ENCODE measurements at places on chromosomes 5 and 9.

GRCh38 chr9:37700131-37700530, 49.4 kb downstream of the FRMPD1 start:
- DNase-seq, result no peak

DNA sequence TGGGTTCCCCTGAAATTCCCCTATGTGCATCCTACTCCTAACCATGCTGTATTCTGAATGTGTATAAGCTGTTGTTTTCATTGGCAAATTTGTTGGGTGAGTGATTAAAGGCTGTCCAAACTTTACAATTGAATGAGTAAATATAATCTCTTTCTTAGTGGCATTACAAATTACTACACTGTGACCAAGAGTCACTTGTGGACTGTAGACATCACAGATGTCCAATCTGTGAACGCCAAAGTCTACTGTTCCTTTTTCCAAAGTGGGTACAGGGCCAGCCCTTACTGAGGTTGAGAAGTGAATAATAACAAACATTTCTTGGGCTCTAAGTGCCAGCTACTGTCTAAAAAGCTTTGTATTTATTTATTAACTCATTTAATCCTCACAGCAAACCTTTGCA, 29.7 kb downstream of the MTMR12 start:
- no peak for DNase-seq

GRCh38 chr5:93039888-93040287, 541.1 kb downstream of the NR2F1-AS1 start:
- no peak for DNase-seq

GRCh38 chr5:96198356-96199058, 234.5 kb downstream of the PCSK1 start:
- DNase-seq, result no peak

GRCh38 chr5:138702166-138703077, 50.8 kb upstream of the CTNNA1 start:
- no peak for DNase-seq

DNA sequence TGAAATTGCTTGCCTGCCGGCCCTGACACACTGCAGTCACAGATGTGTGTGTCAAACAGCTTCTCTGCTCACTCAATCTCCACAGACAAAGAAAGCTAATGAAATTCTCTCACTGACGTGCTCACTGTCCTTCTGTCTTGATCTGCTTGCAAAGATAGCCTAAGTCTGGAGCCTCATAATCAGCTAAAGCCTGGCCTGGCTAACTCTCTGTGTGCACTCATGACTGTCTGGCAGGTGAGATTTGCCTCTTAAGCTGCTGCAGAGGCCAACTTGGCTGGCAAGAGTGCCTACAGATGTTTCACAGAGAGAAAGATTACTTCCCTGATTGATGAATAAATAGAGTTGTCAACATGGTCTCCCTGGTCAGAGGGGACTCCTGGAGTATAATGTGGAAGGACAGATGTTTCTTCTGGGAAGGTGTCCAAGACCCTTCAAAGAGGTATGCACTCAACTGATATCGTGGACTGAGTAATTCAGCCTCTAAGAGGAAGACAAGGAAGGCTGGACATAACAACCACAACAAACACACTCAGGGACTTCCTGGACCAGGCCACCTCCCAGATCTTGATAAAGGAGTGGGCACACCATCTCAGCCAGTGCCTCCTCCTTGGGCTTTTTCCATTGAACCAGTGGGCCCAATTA, 362.0 kb downstream of the SPOCK1 start:
- DNase-seq, result no peak

GRCh38 chr5:8695902-8696845, 827.2 kb downstream of the MTRR start:
- DNase-seq, result no peak

DNA sequence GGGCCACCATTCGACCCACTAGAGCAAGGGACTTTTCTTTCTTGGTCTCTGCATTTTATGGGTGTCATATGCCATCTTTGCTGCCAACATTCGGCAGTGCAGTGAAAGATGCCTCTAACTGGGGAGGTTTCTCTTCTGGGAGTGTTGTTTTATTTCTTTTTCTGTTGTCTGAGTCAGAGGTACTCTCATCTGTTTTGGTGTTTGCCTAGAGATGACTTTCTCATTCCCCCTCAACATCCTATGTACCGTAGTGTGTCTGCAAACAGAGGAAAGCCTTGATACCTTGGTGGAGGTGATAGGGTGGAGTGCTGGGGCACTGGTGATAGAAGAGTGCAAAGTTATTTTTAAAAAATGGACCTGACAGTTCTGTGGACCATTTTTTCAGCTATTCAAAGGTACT, 182.1 kb downstream of the ARHGAP26 start:
- DNase-seq, result no peak

DNA sequence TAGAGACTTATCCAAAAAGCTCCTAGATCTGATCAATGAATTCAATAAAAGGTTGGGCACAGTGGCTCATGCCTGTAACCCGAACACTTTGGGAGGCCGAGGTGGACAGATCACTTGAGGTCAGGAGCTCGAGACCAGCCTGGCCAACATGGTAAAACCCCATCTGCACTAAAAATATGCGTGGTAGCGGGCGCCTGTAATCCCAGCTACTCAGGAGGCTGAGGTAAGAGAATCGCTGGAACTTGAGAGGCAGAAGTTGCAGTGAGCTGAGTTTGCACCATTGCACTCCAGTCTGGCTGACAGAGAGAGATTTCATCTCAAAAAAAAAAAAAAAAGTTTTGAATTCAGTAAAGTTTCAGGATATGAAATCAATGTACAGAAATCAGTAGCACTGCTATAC, 20.0 kb downstream of the DCTN4 start:
- no peak for DNase-seq

DNA sequence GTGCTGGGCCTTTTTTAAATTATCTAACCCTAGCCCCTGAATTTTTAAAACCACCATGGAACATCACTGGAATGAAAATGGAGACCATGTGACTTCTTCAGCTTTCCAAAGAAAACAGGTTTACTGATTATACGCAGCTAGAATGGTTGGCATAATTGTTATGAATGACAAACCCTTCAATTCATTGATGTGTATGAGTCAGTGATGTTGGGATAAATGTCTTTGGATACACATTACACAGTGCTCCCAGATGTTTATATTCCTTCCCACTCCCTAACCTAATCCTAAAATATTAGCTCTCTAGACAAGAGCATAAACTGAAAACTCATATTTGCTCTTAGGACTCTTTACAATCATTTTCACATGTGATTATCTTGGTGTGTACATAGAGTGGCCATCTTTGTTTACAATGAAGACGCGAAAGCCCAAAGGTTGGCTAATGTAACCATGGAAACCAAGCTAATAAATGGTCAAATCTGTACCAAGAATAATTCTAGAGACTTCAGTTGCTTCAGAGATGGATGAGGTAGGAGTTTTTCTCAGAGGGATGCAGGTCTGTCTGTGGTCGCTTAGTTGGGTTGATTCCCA, 131.2 kb upstream of the HMHB1 start:
- no peak for DNase-seq

GRCh38 chr9:91412941-91413340, 10.7 kb downstream of the NFIL3 start:
- DNase-seq, result no peak

- DNase-seq, result no peak
Measured at GRCh38 chr5:2399804-2400203, 351.7 kb downstream of the IRX2 start.

GRCh38 chr9:107018861-107019545, 156.0 kb downstream of the ZNF462 start:
- DNase-seq, result no peak

- no peak for DNase-seq
Measured at GRCh38 chr5:157584628-157585027, 9.1 kb upstream of the ADAM19 start.

DNA sequence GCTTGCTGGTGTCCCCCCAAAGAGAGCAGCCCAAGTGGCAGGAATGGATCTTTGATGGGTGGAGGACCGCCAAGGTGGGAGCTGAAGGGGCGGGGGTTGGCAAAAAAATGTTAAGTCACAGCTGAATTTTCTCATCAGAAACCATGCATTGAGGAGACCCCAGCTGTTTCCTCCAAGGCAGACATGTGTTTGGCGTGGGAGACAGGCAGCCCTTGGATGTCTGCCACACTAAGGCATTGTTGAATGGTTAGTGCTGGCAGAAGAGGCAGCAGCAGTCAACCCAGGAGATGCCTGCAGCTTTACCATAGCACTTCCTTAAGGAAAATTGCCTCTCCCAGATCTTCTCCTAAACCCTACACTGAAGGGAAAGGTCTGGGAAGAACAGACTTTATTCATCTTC, 394.9 kb upstream of the CD180 start:
- no peak for DNase-seq

DNA sequence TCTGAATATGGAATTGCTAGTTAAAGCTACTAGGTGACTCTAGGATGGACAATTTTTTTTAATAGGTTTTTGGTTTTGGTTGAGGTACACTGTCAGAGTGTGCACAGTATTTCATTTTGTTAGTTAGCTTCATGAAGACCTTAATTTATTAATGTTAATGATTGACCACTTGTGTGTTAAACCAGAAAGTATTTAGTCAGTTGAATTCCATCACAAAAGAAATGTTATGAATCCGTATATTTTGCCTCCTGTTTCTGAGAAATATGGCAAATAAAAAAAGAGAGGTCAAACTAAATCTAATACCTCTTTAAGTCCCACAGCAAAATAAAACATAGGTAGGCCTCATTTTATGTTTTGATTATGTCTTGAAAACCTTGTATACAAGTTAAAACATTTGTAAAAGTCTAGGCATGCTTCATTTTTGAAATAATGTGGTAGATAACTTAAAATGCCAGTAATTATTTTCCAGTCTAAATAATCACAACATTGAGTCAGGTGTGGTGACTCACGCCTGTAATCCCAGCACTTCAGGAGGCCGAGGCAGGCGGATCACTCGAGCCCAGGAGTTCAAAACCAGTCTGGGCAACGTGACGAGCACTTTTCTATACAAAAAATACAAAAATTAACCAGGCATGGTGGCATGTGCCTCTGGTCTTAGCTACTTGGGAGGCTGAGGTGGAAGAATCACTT, 50.8 kb downstream of the ITGA1 start:
- DNase-seq, result no peak

GRCh38 chr9:107750741-107751566, 261.4 kb upstream of the KLF4 start:
- DNase-seq, result no peak

GRCh38 chr9:80605129-80605528, 1033.4 kb downstream of the TLE4 start:
- no peak for DNase-seq

- no peak for DNase-seq
Measured at GRCh38 chr5:140106805-140107311, 7.1 kb upstream of the PURA start.

DNA sequence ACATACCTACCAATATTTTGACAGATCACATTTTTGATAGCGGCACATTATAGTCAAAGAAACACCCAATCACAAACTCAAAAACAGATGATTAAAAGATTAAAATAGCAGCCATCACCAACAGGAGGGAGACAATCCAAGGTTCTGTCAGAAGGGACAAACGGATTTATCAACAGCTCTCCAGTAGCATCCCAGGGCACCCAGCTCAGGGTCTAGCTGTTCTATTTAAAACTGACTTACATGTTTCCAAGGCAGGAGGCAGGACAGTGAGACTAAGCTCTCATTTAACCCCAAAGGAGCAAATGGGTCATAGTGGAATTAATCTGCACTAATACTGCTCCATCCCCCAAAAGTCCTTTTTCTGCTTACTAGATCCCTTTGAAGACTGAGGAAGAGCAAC, 3.2 kb downstream of the AGTPBP1 start:
- DNase-seq, result no peak

DNA sequence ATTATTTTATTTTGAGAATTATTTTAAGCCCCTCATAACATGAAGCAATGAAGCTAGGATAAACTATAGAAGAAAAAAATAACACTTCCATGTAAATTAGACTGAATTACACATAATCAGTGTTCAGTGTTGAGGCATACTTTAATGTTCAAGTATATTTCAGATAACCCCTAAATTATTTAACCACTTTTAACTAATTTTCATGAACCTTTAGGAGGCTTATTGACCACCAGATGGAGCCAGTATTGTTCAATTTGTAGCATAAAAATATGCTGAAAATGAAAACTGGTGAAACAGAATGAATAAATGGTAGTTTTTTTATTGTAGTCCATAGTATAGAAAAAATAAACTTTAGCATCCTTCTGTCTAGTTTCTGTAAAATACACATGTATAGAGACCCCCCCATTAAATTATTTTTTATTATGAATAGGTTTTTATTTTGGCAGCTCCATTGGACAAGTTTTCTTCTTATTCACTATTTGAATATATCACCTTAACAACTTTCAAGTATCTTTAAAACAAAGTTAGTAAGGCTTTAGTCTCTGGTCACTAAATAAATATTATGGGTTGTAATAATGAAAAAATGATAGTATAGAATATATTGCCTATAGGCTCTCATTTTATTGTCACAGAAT, 190.1 kb downstream of the CWC27 start:
- DNase-seq, result no peak

DNA sequence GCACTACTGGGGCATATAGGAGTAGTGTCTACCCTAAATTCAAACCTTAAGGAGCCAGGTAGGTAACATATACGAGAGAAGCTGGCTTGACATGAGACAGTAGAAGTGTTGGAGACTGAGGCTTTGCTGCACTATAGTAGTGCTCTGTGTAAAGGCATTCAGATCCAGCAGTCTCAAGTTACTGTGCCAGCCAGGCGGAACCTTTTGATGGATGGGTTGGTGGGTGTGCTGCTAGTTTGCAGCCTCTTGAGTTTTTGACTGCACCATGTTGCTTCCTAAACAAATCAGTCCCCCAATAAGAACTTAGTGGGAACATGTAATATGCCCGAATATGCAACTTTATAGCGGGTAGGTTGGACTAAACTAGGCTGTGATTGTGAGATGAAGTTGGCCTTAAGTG, 1.5 kb downstream of the CLTA start:
- DNase-seq, result no peak

DNA sequence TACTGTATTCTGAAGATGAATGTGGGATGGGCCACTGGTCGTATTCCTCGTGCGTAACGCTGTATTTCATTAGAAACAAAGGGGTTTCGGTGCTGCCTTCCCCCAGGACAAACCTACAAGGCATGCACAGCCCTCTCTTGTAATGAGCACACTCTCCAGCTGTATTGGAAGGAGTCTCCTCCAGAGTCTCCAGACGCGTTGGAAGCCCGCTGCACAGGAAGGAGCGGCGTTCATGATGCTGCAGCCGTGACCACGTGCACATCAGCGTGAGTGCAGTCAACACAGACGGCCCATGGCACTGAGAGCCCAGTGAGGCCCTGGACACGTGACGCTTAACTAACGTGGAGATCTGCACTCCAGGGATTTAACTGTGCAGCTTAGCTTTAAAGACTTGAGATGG, 209.0 kb upstream of the IRX1 start:
- no peak for DNase-seq

DNA sequence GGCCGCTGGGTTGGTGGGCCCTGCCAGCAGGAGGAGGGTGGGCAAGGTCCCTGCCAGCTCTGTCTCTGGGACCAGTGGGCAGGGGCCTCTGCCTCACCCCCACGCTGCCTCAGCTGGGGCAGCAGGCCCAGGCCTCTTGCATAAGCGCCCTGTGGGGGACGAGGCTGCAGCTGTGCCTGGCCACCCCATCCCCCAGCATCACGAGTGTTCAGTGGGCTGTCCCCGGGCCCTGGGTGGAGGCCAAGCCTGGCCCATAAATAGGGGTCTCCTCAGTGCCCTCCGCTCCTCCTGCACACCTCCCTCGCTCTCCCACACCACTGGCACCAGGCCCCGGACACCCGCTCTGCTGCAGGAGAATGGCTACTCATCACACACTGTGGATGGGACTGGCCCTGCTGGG, at the start of gene PTGDS:
Gene PTGDS (plus strand): TSS at position 282 of the 400 bp plus-strand sequence. CDS start 75 bp downstream, at position 357.
- DNase-seq, result no peak

All from activated naive CD4-positive, alpha-beta T cell (primary cell).